ENCODE measurements at places on chromosomes 1 and 21.

DNA sequence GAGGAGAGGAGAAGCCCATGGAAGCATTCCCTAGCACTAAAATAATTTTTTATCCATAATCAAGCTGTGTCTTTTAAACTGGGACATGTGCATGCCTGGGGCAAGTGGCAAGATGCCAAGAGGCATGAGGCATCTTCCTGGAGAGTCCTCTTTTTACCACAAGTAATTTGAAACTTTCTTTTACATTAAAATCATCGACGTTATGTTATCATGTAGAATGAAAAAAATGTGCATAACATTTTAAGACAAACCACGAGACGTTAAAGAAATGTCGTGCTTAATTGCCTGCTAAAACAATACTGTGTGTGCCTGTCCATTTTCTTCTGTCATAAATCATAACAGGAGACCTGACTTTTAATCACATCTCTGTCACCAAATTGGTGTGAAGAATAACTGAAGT lies 1.5 kb downstream of the STYXL2 start:
- DNase-seq, result no peak

GRCh38 chr1:7591565-7591964 lies 179.5 kb upstream of the VAMP3 start:
- no peak for DNase-seq

DNA sequence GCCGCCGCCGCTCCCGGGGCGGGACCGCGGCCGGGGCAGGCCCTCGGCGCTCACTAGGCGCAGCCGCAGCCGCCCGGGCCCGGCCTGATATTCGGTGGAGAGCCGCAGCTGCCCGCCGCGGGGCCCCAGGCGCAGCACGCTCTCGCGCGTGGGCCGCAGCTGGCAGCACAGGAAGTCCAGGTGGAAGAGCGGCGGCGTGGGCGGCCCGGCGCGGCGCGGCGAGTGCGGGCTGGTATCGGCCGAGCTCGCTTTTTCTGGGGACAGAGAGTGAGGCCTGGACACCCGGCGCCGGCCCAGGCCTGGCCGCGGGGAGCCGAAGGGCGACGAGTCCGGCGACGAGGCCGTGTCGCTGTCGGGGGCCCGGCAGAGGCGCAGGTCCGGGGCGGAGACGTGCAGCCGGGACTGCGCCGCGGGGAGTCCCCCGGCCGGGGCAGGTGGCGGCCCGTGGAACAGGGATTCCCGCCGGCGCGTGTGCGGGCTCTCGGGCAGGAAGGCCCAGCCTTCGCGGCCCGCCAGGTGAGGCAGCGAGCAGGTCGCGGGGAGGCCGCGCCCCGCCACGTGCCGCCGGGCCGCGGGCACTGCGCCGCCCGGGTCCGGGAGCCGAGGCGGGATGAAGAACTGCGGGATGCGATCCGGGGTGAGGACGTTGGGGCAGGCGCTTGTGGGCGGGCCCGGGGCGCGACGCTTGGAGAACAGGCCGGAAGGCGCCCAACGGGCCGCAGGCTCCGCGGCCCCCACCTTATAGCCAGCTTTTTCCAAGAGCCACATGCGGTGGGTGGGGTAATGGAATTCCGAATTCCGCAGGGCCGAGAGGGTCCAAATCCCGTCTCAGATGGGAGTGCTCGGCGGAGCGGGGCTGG lies 1.2 kb downstream of the C2CD4D start:
- DNase-seq, result peak; percentile 73

DNA sequence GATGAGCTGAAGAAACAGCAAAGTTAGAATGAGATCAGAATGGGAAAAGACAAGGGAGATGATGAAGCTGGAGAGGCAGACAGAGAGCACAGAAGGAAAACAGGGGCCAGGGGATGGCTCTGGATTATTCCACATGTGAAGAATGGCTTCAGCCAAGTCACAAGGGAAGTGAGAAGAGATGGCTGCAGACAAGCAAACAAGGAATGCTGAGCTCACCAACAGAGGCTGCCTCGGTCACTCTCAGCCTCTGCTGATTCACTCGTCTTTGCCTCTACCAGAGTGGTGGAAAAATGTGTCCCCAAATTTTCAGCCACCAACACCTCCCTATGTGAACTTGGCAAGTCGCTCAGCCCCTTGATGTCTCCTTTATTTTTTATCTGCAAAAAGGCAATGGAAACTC lies 46.7 kb downstream of the TRABD2B start:
- DNase-seq, result no peak

DNA sequence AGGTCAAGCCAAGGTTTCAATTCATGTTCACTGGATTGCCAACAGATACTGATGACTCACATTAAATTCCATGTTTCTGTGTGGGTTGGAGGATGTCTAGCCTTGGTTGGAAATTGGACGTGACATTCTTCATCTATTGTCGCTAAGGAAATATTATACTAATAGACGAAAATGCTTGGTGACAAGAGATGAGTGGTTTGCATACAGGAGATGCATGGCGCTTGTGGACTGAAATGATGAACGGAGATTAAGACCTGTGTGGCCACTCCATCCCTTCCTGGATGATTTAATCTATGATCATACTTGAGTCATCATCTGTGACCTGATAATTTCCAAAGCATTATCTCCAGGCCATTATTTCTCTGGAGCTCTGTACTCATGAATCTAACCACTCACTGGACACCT lies 97.0 kb upstream of the CD34 start:
- no peak for DNase-seq

GRCh38 chr21:46674430-46675007 lies 39.0 kb downstream of the PRMT2 start:
- no peak for DNase-seq

GRCh38 chr1:180917306-180918065 lies 4.8 kb downstream of the KIAA1614 start:
- DNase-seq, result no peak

GRCh38 chr1:45554198-45554597 lies 3.6 kb downstream of the AKR1A1 start:
- no peak for DNase-seq

- DNase-seq, result no peak
These were observed 7.9 kb upstream of the NT5C1A start for GRCh38 chr1:39679821-39680220.

Data from germinal center (tissue), 1 donor.